ENCODE measurements at places on chromosomes 12 and 14. TPM values are rescaled to one million over a fixed set of nuclear protein-coding genes. Genes with fewer than 3 reads are reported as not detected.

DNA sequence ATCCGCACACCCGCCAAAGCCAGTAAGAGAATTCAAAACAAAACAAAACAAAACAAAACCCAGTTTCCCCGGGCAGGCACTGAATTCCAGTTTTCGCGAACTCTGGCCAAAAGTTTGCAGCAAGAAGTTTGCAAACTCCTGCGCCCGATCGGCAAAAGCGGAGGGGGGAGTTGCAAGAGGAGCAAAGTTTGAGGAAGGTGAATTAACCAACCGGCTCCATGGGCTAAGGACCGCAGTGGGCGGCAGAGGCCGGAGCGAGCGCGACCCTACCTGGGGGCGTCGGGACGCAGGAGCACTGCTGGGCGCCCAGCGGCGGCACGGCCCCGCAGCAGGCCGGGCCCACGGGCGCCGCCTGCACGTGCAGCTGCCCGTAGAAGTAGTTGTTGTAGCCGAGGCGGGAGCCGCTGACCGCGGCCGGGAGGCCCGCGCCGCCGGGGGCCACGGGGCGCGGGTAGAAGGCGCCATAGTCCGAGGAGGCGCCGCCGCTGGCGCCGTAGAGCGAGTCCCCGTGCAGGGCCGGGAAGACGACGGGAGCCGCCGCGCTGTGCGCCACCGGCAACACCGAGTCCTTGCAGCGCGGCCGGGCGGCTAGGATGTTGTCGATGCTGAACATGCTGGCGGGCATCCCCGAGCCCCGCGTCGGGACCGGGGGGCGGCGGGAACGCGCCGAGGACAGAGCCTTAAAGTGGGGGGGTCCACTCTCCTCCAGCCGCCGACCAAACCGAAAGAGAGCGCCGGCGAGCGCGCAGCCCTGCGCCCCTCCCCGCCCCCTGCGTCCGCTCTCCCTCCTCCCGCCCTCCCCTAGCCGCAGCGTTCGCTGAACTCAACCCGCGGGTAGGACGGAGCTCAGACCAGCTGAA lies at the start of gene GSC:
GSC (minus strand) TSS at position 723 of the 860 bp plus-strand sequence; CDS start at position 625, 98 bp downstream.
- DNase-seq = no peak

GRCh38 chr12:42156232-42156631 lies 11.6 kb upstream of the GXYLT1 start:
- no peak for DNase-seq

DNA sequence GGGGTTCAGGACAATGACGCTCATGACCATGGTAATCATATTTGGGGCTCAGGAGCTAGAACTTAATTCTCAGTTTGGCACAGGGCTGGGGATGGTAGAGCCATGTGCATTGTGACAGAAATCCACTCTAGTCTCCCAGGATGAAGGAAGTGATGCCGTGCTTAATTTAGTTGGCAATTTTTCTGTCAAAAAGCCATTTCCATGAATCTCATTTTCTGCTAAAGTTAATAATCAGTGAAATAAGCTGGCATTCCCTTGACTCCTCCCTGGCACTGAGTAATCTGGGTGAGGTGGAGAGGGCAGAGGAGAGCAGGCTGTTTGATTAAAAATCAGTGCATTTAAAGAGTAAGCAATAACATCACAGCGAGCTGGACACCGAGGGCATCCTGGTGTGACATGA lies 45.0 kb upstream of the GPR68 start:
- no peak for DNase-seq

The STAB2 gene
- 0.12 TPM for total RNA-seq

The FSCB gene
- total RNA-seq = not detected

DNA sequence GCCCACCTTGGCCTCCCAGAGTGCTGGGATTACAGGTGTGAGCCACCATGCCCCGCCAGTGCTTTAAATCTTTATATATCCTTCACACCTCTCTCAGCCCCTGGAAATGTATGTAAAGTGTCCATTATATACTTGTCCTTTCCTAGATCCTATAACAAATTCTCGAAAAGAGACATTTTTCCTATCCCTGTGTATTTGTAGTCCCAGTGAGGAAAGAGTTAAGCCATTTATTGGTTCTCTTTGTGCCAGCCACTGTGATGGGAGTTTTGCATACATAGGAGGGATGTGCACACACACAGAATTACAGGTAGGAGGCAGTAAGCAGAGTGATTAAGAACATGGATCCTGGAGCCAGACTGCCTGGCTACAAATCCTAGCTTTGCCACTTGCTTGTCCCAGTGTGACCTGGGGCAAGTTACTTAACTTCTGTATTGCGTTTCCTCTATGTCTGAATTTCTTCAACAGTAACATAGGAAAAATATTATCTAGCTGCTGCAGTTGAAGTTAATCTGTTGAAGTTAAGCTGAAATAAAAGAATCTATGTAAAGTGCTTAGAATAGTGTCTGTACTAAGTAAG lies 2.1 kb upstream of the RABGGTA start:
- no peak for DNase-seq

GRCh38 chr14:75514673-75515628 lies 7.3 kb upstream of the BATF start:
- no peak for DNase-seq

DNA sequence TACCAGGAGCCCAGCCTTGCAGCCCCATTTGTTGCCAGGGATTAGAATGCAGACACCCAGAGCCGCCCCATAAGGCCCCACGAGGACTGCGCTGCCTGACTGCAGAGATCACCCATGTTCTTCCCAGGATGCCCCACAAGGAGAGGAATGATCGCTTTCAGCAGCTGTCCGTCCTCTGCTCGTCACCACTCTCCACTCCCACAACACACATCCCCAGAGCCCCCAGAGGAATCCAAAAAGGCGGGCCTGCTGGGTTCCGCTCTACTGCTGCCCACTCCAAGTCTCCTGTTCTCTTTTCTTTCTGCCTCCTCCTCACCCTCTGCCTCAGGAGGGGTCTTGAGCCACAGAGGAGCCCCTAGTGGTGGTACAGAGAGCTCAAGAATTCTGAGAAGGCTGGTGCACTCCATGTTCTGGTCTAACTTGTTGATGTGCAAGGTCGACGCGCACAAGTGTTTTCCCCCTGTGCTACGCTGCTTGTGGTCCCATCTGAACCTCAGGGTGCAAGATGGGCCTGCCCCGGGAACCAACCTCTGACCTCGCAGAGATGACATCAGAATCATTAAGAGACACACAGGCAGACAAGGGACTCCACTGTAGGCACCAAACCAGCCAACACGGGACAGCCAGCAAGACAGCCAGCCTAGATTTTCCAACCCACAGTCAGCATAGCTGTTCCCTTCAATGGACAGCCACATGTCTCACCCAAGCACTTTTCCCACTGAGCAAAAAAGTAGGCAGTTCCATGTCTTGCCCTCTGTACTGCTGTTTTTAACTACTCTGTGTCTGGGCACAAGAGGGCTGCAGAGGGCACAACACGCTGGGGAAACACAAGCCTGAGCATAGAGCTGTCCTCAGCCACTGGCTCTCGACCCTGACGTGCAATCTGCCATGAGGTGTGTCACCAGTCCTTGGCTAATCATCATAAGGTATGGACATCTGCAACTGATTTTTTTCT lies 29.9 kb downstream of the PXN start:
- DNase-seq = no peak

The PPP1R13B gene
- 13.1 TPM for total RNA-seq
